Activated CD4-positive, alpha-beta T cell treated with anti-CD3 and anti-CD28 coated beads, Interleukin-2, amount 50 U/mL, for 1 hour (primary cell): ENCODE measurements at places on chromosomes 16 and 17.
A peak's percentile ranks its signal among the peaks of the same experiment; 100 is the strongest.

DNA sequence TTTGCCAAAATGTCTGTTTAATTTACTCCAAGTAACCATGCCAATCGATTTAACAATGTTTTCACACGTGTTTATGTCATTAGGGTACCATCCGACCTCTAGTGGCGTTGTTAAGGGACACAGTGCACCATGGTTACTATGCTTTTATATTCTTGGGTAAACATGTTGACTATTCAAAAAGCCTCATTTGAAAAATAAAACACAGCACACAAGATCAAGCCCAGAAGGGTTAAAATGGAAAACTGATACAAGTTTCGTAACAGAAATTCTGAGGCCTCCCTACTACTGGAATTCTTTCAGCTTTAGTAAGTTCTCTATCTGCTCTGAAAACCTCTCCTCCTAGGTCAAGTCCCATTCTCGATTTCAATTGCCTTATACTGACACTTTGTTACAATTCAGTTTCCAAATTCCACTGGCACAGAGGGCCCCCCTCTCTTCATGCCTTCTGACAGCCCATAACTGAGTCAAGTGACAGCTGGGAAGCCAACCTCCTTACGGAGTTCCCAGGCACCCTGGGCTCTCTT is 2.1 kb downstream of the CFAP20 start:
- DNase-seq: peak; percentile 21

- no peak for DNase-seq
Measured at GRCh38 chr17:72259922-72260321, 139.1 kb downstream of the SOX9 start.

DNA sequence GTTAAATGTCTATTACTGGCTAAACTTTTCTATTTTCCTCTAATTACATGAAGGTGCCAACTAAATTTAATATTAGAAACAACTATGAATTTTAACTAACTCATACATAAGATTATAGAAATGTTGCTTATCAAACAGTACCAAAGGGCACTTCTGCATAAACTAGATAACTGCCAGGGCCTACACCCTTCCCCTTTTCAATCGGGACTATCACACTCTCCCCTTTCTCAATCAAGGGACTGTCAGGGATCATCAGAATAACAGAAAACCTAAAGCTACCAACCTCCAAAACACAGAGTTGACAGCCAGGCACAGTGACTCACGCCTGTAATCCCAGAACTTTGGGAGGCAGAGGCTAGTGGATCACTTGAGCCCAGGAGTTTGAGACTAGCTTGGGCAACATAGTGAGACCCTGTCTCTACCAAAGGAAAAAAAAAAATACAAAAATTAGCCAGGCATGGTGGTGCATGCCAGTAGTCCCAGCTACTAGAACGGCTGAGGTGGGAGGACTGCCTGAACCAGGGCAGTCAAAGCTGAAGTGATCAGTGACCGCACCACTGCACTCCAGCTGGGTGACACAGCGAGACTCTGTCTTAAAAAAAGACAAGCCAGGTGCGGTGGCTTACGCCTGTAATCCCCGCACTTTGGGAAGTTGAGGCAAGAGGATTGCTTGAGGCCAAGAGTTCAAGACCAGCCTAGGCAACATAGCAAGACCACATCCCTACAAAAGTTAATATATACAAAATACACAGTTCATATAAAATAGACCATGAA is 3.2 kb upstream of the PHLPP2 start:
- no peak for DNase-seq

- no peak for DNase-seq
Measured at GRCh38 chr16:83738923-83739503, 68.8 kb upstream of the HSBP1 start.

- DNase-seq: no peak
Measured at GRCh38 chr17:4850246-4850645, 17.1 kb downstream of the MINK1 start.

DNA sequence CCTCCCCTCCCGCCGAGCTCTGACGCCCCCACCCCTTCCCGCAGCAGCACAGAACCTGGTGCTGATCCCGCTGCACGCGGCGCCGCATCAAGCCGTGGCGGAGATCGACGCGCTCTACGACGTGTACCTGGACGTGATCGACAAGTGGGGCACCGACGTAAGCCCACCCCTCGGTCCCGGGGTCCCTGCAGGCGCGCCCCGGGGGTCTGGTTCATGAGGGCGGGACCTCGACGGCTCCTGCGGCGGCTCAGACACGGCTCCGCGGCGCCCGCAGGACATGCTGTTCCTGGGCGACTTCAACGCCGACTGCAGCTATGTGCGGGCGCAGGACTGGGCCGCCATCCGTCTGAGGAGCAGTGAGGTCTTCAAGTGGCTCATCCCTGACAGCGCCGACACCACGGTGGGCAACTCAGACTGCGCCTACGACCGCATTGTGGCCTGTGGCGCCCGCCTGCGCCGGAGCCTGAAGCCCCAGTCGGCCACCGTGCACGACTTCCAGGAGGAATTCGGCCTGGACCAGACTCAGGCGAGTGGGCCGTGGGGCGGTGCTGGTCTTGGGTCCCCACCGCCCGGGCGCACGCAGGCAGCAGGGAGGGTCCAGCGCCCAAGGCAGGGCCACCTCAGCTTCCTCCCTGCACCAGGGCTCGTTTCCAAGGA is 1.4 kb downstream of the DNASE1L2 start:
- DNase-seq: no peak

DNA sequence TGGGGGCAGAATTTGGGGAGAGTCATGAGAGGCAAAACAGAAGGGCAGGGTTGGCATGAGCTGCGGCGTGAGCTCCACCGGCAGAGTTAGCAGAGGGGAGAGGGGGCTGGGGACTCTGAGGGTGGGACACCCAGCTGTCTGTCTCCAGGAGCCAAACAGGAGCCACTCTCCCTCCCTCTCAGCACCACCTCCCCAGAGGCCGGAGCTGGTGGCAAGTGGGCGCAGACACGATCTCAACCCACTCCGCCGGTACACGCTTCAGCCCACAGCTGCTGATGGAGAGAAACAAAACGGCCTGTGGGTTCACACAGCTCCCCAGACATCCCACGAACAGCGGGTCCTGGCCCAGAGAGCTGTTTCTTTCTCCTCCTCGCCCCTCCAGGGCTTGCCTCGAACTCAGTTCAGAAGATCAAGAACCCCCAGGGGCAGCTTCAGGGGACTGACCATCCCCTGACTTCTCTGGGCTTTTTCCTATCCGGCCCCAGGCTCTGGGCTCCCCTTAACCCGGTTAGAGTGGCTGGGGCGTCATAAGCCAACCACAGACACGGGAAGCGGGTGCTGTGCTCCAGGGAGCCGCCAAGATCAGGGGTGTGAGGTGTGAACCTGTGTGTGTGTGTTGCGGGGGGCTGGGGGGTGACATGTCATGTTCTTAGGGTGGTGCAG is 7.6 kb downstream of the RHBDF2 start:
- no peak for DNase-seq

- no peak for DNase-seq
Measured at GRCh38 chr17:17593222-17593620, 1.7 kb upstream of the PEMT start.

DNA sequence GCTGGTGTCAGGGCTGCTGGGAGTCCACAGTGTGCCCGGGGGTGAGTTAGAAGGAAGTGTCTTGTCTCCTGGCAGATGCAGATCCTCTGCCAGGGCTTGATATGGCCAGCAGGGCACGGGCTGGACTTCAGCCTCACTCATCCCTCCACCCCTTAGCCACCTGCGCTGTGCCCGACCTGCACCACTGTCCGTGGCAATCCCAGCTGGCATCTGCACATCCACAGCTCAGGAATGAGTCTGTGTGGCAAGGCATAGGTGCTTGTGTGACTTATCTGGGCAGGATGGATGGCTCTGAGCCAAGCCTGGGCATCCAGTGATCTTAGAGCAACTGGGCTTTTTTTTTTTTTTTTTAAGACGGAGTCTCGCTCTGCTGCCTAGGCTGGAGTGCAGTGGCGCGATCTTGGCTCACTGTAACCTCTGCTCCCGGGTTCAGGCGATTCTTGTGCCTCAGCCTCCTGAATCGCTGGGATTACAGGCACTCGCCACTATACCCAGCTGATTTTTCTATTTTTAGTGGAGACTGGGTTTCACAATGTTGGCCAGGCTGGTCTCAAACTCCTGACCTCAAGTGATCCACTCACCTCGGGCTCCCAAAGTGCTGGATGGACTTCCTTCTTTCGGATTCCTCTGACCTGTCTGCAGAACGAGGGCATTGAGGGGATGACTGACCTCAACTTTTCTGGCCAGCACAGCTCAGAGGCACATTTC is 22.5 kb upstream of the CACNG1 start:
- DNase-seq: no peak

GRCh38 chr17:79081571-79082276 is 7.1 kb downstream of the ENGASE start:
- DNase-seq: no peak

- no peak for DNase-seq
Measured at GRCh38 chr17:64064331-64064730, 43.9 kb upstream of the ICAM2 start.

DNA sequence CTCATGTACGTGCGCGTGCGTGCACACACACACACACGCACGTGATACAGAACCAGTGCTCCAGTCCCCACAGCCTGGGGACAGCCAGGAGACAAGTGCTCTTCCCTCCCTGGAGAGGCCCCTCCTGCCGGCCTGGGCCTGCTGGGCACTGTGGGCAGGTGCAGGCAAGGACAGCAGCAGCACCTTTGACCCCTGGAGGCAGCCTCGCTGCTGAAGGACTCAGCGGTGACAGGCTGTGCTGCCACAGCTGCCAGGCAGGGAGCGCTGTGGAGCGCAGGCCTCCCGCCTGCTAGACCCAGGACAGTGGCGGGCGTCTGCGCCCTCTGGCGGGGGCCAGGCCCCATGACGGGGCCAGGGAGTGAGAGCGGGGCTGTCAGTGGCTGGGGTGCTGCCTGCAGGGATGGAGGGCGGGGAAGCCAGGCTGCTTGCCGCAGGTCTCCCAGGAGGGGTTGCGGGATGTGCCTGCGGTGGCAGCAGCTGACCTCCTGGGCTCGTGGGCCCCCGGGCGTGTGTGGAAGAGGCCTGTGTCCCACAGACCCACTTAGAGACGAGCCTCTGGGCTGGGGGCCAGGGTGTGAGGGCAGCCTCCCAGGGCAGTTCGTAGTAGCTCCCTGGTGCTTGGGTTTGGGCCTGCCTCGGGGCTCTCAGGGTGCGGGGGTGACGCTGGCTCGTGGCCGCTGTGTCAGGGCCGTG is 63.5 kb upstream of the PVALEF start:
- DNase-seq: peak; percentile 87

DNA sequence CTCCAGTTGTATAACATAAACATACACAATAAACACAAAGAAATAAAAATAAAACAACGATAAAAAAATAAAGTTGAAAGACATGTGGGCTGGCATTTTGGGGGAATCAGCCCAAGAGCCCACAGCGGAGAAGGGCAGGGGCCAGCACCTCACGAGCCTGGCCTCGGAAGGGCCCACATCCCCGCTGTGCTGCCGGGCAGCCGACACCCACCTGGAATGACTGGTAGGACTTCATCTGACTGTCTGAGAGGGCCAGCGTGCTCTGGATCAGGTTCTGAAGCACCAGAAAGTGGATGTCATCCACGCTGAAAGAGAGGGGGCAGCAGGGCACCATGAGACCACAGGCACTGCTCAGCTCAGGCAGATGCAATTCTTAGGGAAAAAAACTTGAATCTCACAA is 73.5 kb downstream of the GTF3C1 start:
- DNase-seq: no peak

- no peak for DNase-seq
Measured at GRCh38 chr17:56665864-56666263, 72.4 kb downstream of the NOG start.

DNA sequence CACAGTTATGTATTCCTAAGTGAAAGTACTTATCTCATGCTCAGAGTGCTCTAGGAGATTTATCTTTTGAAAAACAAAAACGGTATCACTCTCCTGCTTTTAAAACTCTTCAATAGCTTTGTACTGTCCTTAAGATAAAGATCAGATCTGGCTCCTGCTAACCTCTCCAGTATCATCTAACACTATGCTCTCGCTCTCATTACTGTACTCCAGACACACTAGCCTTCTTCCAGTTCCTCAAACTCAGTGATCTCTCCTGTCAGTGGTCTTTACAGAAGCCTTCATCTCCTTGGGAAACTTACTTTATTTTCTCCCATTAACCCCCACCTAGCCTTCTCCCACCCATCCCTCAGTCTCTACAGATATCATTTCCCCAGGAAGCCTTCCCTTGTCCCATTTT is 10.1 kb downstream of the ULK2 start:
- no peak for DNase-seq

DNA sequence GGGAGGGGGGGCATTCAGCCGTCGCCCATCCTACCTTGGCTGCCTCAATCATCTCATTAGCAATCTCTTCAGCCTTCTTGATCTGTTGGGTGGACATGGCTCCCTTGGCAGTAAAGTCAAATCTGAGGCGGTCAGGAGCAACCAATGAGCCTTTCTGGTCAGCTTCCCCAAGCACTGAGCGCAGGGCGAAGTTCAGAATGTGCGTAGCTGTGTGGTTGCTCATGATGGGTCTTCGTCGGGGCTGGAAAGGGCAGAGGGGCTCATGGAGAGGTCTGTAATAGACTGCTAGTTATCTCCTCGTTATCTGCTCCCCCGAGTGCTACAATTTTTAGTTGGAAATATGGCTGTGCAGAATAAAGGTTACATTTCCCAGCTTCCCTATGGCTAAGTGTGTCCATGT is 7.2 kb upstream of the EXOSC6 start:
- no peak for DNase-seq

- DNase-seq: no peak
Measured at GRCh38 chr16:89481356-89481955, 8.9 kb downstream of the ANKRD11 start.

- DNase-seq: no peak
Measured at GRCh38 chr16:2019518-2019920, at the start of gene NPW. Gene NPW (plus strand): TSS chr16:2019785.

DNA sequence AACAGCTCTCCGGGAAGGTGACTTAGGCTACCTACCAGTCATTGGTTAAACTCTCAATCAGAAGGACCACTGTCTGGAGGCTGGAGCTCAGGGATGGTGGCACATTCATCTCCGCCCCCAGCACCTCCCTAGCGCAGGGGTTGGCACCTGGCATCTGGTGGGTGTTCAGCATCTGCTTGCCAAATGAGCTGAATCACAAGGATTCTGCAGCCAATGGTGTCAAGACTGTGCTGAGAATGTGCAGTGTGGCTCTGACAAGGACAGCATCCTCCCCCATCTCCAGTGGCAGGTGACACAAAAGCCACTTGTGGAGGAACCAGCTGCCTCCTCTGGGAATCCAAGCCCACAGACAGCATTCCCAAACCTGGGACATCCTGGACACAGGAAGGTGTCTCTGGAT is 35.2 kb downstream of the PLXDC1 start:
- DNase-seq: no peak

- peak; percentile 28 for DNase-seq
Measured at GRCh38 chr17:28574526-28574925, 2.2 kb downstream of the ALDOC start.

DNA sequence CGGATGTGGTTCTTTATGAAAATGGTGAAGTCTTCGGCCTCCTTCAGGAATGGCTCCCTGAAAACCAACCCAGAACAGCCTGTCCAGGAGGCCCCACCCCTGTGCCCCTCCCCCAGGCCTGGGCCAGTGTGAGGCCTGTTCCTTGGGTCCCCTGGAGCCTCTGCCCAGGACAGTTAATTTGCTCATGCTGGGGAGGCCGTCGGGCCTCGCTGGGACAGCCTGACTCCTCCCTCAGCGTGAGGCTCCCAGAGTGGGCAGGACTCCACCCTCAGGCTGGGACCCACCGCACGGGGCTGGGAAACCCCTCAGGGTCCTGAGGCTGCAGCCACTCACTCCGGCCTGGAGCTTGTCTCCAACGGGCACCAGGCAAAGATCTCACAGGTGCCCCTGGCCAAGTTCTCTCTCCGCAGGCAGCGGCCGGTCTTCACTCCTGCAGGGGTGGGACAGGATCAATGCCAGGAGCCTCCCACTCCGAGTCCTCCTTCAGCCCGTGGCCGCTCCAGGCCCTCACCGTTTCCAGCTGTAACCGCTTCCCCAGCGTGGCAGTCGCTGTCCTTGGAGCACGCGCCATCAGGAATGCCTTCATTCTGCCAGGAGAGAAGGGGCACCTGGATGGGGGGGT is 5.8 kb downstream of the P2RX5 start:
- no peak for DNase-seq
